ENCODE measurements at places on chromosomes 3 and 15.

- DNase-seq, result no peak
Measured at GRCh38 chr15:76336254-76337058, at the start of gene ISL2. Gene ISL2, plus strand, starts transcription at chr15:76336773. Its CDS starts 111 bp downstream, at chr15:76336884.

DNA sequence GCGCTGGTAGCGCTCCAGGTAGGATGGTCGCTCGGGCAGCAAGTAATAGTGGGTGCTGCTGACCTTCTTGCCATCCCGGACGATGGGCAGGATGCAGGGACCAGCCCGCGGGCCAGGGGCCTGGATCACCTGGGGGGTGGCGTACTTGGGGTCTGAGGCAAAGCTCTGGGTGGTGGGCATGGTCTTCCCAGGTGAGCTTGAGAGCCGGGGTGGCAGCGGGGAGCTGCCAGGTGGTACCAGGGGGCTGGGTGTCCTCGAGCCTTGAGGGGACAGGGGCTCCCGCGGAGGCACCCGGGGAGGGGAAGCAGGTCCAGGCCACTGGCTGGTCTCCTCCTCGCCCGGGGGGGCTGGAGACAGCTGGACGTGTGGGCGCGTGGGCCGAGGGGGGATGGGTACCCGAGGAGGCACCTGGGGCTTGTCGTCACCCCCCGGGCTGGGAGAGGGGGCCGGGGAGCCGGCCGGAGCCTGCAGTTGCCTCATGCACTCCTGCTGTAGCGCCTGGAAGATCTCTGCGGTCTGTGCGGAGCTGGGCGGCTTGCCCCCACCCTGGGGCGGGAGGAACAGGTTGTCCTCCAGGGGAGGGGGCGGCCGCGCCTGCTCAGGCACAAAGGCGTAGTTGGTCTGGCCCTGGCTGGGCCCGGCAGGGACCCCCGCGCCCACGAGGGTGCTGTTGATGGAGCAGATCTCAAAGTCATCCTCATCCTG is 40.6 kb downstream of the TNK2 start:
- no peak for DNase-seq

DNA sequence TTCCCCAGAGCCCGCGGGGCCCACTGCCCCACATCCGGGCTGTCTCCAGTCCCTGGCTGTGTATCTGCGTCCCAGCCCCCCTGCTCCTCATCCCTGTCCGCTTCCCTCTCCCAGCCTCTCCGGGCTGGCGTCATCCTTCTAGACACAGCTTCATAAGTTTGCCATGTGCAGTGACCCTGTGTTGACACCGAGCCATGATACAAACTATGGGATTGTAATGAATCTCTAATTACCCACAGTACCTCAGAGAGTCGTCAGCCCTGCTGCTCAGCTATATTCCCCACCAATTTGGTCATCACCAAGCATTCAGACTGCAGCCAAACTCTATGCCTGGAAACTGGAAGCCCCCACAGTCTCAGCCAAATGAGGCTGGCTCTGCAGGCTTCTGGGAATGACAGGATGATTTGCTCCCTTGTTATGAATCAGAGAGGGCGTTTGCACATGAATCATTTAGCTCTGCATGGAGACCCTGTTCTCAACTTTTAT is 466.1 kb upstream of the ATP11B start:
- no peak for DNase-seq

GRCh38 chr3:33394403-33395054 is 45.7 kb downstream of the UBP1 start:
- no peak for DNase-seq

GRCh38 chr3:81289676-81290075 is 471.8 kb downstream of the GBE1 start:
- DNase-seq, result no peak

GRCh38 chr3:120487191-120487650 is 36.4 kb upstream of the FSTL1 start:
- no peak for DNase-seq

DNA sequence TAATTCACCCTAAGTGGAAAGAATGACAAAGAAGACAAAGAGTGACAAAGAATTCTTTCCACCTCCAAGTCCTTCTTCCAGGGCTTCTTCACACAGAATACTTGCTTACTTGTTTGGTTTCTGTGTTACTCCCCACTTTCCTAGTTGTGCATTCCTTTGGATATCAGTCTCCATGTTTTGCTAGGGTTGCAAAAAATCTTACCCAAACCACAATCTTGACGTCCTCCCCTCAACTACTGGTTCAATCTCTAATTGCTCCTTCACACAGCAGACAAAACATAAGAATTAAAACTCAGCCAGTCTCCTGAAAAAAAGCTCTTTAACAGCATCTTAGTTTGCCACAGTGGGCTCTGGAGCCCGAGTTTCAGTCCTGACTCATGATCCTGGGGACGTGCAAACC is 297.6 kb upstream of the CHRNA7 start:
- no peak for DNase-seq

GRCh38 chr15:99493461-99493860 is 72.3 kb upstream of the MEF2A start:
- no peak for DNase-seq

- DNase-seq, result no peak
Measured at GRCh38 chr3:176820764-176821163, 376.5 kb downstream of the TBL1XR1 start.

Data from amniotic stem cell (primary cell).